Astrocyte (in vitro differentiated cells and primary cell): ENCODE measurements at places on chromosomes 2 and 18. TPM values are rescaled to one million over a fixed set of nuclear protein-coding genes. Genes with fewer than 3 reads are reported as not detected.

DNA sequence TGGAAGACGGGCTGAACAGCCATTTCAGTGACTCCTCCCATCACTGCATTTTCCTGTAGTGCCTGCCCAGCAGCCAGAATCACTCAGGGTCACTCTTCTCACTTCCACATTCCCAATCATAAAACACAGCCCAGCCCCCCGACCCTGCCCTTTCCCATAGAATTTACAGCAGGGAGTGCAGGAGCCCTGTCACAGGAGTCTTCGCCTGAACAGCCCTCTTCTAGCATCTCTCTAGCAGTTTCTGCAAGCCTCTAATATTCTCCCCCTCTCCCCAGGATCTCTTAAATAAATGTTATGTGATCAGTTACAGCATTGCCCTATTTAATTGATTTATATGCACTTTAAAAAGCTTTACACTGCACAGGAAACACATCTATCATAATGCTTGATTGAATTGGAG, 42.9 kb upstream of the KLHL29 start:
- DNase-seq = no peak

GRCh38 chr2:157894694-157895435, 18.7 kb upstream of the ACVR1 start:
- DNase-seq = peak; percentile 78

The PSTPIP2 gene
- 7.2 and 9.1 TPM in 2 replicates for total RNA-seq

- DNase-seq = no peak
These were observed 37.9 kb upstream of the TTR start for GRCh38 chr18:31553800-31554199.

DNA sequence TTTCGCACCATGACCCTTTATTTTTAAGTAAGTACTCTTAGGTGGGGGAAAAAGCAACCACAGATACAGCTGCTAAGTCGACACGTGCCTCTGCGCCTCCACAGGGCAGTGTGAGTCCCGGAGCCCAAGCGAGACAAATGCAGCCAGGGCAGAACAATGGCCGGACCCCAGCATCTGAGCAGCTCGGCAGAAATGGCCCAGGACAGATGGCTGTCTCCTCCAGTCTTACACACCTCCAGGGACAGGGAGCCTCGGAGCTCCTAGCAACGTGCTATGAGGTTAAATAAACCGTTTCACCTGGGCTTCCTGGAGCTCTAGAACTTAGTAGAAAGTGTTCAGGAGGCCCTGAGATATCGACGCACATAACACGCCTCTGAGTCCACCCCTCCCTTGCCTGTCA, 47.3 kb upstream of the SALL3 start:
- no peak for DNase-seq
